CD4-positive, alpha-beta T cell treated with Interleukin-17A for 1 hour (primary cell): ENCODE measurements at places on chromosomes 6 and 20.

DNA sequence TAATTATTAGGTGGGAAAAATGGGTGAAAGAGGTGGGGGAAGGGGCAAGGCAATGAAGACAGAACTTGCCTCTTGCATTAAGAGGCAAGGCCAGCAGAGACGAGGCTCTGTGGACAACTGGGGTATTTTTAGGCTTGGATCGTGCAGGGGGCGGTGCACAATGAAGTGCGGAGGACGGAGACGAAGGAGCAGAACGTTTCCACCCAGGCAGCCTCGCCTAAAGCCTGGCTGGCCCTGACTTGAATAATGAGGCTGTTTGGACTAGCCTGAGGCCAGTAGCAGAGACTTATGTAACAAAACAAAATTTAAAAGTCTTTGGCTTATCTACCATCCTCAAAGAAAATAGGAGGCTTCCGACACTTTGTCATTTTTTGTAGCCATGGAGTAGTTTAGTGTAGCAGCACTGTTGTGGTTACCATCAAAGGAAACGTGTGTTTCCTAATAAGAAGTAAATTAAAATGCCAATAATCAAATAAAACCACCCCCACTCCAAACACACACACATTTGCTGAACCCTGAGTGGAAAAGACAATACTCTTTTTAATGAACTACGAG, 370.0 kb upstream of the CNR1 start:
- no peak for DNase-seq

- DNase-seq, result no peak
Observed at GRCh38 chr20:57610261-57610952, 9.8 kb downstream of the ZBP1 start.

DNA sequence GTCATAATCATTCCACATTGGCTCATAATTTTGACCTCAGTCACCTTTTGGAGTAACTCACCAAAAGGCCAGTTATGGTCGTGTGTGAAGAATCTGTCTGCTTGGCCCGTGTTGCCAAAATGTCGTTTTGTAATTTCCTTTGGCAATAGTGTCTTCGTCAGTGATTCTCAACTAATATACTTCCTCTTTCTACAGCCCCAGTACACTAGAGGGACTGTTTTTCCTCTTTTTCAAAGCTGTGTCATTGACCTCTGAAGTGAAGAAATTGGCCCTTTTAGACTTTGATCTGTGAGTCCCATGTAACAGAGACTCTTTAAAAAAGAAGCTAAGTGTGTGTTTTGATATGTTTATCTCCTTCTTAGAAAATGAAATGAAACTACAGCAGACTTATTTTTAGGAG, 5.2 kb downstream of the FOXO3 start:
- peak; percentile 51 for DNase-seq

GRCh38 chr6:13368079-13368730, 39.9 kb upstream of the TBC1D7 start:
- no peak for DNase-seq

DNA sequence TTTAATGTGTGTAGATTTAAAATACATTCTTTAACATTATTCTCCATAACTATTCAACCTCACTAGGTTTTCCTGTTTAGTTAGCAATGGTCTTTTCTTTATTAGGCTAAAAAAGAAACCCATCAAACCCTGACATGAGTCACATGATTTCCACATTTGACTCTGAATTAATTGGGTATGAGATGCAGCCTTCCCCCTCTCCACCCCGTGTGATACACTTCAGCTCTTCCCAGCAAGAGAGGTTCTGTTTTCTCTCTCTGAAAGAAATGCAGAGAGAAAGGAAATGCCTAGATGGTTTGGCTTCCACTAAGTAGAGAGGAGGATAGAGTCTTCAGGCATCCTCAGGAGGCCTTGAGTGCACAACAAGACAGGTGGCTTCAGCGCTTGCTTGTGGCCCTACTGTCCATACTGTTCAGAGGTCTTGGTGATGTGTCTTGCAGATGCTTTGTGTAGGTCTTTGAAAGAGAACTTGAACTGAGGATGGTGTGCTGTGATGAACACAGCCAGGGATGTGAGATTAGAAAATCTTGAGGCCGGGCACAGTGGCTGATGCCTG, 17.3 kb downstream of the FARS2 start:
- DNase-seq, result no peak

- no peak for DNase-seq
Observed at GRCh38 chr20:36298061-36298460, 8.1 kb upstream of the DLGAP4 start.

DNA sequence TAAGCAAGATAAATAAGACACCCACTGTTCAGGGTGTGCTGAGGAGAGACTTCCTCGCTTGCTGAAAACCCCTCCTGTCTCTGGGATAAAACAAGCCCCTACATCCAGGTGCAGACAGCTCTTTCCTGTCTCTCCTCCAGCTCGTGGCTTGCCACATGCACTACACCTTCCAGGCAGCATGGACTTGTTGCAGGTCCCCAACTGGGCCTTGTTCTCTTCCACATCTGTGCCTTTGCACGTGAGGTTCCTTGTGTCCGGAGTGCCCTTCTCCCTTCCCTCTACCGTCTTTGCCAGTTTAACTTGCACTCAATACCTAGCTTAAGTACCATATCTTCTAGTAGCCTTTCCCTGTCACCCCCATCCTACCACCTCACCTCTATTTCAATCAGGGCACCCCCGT, 397.6 kb downstream of the RNGTT start:
- no peak for DNase-seq

GRCh38 chr6:102126488-102126887, 733.0 kb downstream of the GRIK2 start:
- DNase-seq, result no peak

DNA sequence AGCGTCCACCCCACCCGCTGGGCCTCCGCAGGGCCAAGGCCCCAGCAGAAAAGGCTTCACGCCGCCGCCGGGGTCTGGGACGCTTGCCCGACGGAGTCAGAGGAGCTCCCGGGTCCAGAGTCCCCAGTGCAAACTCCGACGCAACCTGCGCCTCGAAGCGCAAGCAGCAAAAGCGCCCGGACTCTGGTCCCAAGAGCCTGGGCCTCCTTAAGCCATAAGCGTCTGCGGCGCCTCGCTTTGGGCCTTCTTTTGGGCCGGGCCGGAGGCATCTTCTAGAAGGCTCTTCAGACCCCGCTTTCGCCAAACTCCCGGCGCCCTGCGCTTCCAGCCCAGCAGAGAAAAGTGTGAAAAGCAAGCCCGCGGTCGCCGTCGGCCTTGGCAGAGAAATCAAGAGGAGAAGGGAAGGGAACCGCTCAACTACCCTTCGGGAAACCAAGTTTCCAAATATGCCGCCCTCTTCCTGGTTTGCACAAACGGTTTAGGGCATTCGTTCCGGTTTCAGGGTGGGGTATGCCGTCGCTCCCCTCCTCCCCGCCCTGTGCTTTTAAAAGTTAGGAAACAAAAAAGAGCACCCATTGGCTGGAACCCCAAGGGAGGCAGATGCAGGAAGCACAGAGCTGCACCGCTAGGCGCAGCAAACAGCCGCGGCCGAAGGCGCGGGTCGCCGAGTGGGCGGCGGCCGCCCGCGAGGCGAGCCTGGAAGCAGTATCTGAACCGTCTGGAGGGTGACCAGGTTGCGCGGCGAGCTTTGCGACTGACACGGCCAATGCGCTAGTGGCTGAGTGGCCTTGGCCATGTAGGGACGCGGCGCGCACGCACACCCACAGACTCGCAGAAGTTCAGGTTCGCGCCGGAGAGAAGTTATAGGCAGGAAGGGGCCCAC, 1.2 kb downstream of the TBX18 start:
- no peak for DNase-seq

DNA sequence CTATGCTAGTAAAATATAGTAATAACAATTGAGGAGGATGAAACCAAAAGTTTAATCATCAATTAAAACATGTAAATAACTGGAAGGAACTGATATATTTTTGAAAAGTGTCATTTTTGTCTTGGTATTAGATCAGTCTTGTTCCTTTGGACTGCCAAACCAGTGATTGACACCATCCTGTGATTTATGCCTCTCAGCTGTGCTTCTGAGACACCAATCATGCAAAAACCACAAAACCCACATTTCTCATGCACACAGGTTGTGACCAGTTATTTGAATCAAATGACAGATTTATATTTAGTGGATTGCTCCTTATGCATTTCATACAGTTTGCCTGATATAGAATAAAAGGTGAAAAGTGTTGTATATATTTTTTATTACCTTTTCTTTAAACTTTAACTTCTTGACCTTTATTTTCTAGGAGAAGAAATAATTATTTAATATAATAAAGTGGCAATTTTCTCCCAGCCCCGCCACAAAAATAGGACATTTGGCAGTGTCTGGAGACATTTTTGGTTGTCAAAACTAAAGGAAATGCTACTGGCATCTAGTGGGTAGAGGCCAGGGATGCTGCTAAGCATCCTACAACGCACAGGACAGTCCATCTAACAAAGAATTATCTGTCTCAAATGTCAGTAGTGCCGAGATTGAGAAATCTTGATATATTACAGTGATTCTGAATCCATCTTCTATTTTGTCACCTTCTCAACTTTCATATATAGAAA, 383.6 kb downstream of the BCKDHB start:
- no peak for DNase-seq

DNA sequence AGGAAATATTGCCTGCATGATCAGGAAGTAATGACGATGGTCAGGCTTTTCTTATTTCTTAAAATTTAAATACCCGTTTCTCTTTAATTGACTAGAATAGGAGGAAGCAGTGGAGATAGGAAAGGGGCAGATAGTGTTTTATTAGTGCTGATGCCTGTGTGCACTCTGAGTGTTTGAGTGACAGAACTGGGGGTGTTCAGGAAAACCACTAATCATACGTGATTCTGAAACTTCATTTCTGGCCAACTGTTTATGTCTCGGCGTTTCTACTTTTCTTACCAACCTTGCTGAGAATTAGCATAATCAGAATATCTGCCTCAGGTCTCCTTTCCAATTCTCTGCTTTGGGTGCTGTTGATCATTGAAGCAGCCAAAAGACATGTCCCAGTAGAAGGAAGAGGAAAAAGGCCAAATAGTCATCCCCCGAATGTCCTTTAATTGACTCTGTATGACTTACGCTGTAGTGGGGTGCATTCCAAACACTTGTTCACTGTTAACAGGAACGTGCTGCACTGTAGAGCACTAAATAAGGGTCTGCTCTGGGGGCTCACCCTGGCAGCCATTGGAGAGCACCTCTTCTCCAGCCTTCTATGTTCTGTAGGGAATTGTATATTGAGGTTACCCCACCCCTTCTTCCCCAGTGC, 152.9 kb downstream of the JARID2 start:
- DNase-seq, result no peak

- DNase-seq, result no peak
Observed at GRCh38 chr6:152969688-152970418, 13.0 kb downstream of the FBXO5 start.

GRCh38 chr20:35994994-35995453, 26.6 kb downstream of the CNBD2 start:
- peak; percentile 78 for DNase-seq

- DNase-seq, result no peak
Observed at GRCh38 chr20:57902473-57902872, 192.7 kb upstream of the PMEPA1 start.

DNA sequence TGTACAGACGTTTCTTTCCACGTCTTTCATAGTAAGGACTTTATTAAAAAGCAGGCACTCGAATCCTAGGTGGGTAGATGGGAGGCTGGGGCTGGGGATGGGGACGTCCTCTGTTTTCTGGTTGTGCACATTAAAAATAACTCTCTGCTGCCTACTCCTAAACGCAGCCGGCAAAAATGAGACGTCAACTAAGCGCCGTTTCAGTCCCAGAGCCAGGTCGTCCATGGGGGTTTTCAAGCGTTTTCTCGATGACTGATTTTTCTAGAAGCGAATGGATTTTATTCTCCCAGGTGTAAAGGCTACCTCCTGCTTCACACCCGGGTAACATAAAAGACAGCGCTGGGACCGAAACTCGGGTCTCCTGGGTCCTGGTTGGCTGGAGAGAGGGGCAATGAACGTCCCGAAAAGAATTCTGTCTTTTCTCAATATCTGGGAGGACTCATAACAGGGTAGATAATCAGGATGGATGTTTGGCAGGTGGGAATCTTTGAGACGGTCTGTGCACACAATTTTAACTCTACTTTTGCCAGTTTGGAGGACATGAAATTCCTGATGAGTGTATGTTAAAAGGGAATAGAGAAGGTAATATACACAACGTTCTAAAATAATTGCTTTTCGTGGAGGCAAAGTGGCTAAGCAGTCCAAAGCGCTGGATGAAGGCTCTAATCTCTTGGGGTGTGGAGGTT, 25.2 kb downstream of the GPX6 start:
- no peak for DNase-seq

GRCh38 chr20:35992713-35993335, 24.4 kb downstream of the CNBD2 start:
- DNase-seq, result peak; percentile 74

- DNase-seq, result no peak
Observed at GRCh38 chr6:5266423-5266822, 5.1 kb downstream of the FARS2 start.

DNA sequence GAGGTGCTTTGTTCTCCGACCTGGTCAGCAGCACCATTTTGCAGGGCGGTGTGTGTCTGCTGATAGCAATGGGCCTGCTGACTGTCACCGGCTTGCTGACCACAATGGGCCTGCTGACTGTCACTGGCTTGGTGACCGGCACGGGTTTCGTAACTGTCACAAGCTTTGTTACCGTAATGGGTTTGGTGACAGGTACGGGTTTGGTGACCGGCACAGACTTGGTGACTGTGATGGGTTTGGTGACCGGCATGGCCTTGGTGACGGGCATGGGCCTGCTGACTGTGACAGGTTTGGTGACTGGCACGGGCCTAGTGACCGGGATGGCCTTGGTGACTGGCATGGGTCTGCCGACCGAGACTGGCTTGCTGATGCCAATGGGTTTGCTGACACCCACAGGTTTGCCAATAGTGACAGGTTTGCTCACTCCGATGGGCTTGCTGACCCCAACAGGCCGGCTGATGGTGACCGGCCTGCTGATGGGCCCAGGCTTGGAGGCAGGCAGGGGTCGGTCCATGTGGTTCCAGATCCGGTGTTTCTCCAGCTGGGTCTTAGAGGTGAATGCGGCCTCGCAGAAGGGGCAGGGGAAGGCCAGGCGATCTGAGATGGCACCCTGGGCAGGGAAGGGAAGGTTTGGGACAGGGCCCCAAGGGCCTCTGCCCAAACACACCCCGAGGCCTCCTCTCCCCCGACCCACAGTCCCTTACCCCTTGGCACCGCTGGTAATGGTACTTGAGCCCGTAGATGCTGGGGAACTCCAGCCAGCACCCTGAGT, 3.4 kb downstream of the ZNF512B start:
- no peak for DNase-seq

DNA sequence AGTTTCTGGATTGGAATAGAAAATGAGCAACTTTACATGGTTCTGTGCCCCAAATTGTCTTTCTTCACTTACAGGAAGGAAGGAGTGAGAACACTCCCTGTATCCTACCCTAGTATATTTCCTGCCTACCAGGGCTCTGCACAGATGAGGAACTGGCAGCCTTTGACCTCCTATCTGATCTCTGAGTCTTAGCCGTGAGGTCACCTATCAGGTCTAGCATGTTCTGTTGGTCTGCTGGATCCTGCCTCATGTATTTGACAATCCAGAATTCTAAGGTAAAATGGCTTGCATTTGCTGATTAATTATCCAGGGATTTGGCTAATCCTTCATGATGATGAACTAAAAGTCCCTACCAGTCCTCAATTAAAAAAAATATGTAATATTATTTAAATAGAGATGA, 35.0 kb upstream of the TRAM2 start:
- no peak for DNase-seq

- no peak for DNase-seq
Observed at GRCh38 chr20:50921803-50922501, 9.3 kb downstream of the ADNP start.
